Effector memory CD4-positive, alpha-beta T cell (primary cell): ENCODE measurements at places on chromosomes 6 and 20.

DNA sequence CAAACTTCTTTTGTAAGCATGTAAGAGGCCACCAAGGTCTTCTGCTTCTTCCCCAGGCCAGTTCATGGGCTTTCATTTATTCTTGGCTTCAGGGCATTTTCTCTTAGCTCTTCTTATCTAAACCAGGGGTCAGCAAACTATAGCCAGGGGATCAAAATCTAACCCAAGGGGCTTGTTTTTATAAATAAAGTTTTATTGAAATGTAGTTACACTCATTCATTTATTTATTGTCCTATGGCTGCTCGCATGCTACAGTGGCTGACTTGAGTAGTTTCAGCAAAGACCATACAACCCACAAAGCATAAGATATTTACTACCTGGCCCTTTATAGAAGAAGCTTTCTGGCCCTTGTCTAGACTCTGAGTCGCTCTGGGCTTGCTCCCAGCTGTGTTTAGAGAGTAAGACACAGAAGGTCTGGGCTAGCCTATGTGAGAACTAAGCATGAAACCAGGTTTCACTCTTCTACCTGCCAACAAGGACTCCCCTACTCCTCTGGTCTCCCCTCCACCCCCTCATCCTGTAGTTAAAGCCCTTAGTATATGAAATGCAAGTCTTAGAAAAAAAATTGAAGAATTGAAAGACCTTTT, 43.2 kb downstream of the KHDC1L start:
- DNase-seq, result no peak

DNA sequence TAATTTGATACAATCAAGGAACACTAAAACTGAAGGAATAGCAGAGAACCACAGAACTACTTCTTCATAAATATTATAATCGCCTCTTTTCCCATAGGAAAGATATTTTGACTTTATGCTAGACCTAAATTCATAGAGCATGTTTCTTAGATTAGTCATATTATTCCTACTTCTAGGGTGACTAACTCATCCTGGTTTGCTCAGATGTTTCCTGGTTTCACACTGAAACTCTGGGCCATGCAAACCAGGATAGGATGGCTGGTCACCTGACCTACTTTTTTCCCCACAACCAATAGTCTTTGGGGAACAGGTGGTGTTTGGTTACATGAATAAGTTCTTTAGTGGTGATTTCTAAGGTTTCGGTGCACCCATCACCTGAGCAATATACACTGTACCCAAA, 42.8 kb downstream of the MMS22L start:
- no peak for DNase-seq

- DNase-seq, result no peak
Measured at GRCh38 chr6:73377225-73377624, 7.5 kb upstream of the OOEP start.

GRCh38 chr6:139436200-139436956, 61.9 kb upstream of the CITED2 start:
- no peak for DNase-seq

DNA sequence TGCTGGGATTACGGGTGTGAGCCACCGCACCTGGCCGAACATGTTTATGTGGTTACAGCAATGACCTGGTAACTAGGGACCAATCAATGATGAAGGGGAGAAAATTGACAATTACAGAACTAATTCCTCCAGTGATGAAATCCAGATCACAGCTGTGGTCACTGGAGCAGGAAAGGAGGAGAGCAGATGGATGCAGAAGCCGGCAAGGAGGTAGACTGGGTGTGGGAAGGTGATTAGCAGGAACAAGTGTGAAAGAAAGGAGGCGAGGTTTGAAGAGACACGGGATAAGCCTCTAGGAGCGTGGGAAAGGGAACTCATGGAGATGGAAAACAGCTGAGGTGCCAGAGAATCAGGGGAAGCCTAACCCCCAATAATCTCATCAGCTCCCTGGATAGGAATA, 17.2 kb upstream of the SPAG4 start:
- no peak for DNase-seq

DNA sequence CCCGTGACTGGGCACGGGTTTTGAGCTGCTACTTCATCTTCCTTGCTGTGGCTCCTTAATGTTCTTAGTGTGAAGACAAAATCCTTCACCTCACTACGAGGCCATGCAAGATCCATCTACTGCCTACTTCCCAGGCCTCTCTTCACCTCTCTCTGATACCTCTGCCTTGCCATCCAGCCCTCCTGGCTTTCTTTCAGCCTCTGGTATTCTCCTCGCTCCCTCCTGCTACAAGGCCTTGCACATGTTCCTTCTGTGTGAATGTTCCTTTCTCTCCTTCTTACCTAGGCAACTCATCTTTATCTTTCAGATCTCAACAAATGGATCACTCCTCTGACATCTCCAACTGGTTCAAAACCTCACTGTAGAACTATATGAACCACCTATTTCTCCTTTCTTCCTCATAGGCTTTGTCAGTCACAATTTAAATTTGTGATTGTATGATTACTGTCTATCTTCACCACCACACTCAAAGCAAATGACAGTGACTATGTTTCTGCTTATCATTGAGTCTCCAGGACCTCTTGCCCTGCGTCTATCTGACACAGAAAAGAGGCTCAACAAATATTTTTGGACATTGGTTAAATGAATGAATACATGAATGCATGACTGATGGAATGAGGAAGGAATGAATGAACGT, 19.8 kb downstream of the HEY2 start:
- DNase-seq, result no peak

DNA sequence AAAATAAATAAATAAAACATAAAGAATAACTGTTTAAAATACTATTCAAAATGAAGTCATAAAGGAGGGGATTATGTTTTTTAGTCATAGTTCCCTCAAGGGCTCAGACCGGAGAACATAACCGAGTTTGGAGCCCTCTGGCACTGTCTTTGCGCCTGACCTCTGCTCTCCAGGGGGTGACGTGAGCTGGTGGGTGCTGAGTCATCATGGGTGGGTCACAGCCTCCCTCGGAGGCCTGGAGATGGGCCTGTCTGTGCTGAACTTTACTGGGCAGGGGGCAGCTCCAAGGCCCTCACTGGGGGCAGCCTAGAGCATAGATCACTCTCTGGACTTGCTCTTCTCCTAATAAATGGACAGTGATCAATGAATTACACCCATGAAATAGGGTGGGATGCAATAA, 3.1 kb upstream of the MAVS start:
- DNase-seq, result no peak

- DNase-seq, result no peak
Measured at GRCh38 chr6:83708970-83709747, at the start of gene SNAP91. Gene SNAP91 (minus strand): TSS chr6:83709101. CDS start chr6:83707927, 1,174 bp downstream.

GRCh38 chr6:147625946-147626345, 117.5 kb downstream of the SAMD5 start:
- DNase-seq, result no peak

DNA sequence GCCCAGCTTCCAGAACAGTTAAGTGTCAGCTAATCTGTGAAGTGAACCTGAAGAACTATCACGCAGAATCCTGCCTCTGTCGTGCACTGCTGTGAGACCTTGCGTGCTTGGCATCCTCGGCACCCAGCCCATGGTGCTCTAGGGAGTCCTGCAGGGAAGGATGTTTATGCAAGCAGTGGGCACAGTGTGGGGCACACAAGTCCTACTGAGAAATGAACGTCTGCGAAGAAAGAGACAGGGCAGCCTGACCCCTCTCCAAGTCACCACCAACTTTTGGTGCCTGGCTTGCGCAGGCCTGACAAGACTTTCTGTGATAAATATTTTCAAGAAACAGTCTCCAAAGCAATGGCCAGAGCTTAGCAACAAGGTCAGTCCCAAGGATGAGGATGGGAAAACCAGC, 68.0 kb downstream of the MYH7B start:
- DNase-seq, result no peak
